ENCODE measurements at places on chromosomes 12 and 14.

GRCh38 chr12:49687941-49688340, 19.3 kb downstream of the FMNL3 start:
- no peak for DNase-seq

- no peak for DNase-seq
Observed at GRCh38 chr14:56193347-56193746, 75.1 kb downstream of the PELI2 start.

DNA sequence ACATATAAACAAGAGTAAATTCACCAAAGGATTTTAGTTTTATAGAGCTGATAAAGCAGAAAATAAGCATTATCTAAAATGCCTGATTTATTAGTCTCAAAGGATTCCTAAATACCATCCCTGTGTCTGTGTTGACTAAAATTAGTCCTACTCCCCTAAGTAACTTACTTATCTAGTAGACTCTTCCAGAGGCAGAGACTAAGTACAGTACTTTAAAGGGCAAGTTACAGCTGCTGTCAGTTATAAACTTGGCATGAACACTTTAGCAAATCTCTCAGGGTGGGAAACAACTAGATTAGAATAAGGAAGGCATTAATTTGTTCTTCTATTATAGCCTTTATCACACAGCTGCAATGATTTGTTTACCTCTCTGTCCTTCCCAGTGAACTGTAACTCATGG, 46.0 kb downstream of the ATP2B1 start:
- no peak for DNase-seq

DNA sequence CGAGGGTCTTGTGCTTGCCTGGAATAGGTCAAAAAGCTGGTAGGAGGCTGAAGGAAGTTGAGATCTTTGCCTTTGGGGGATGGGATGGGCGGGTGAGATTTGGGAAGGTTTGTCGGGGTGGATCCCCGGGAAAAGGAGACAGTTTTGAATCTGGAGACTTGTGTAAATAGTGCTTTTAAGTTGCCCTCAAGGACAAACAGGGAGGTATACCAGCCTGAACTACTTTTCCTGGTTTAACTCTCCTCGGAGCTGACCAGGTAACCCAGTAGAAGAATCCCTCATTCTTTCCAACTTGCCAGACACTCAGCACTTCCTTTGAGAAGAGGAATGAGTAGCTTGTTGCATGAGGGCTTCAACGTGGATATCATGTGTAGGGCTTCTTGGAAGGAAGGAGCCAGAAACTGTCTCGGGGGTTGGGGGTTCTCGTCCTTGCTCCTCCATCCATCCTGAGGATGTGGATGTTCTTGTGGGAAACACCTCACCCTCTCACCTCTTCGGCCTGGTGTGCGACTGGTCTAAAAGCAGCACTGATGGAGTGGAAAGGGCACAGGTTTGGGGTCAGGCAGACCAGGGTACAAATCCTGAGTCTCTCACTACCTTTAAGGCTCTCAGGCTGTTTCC, 1.9 kb downstream of the TEAD4 start:
- DNase-seq, result no peak

DNA sequence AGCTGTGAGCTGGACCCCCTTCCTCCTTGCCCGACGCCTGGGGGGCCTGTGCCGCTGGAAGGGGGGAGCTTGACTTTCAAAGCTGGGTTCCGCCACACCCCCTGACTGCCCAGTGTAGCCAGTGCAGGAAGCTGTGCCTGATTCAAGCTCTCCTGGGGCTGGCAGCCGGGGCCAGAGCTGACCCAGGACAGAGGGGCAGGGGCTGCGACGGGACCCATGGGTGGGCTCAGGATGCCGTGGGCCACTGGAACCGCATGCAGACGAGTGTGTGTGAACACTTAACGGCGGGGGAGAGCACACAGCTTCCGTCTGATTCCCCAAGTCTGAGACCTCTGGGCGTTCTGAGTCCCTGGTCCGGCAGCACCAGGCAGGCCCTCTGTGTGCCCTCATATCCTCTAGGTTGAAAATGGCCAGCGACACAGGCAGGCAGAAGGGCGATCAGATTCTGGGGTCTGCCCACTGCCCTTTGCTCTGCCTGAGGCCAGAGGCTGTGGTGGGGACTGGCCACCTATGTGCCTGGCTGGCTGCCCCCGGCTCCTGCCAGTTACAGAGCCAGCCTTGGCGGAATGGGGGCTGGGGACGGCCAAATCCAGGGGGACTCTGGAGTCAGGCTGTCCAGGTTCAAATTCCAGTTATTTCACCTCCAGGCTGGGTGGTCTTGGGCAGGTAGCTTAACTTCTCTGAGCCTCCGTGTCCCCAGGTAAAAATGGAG, 54.0 kb downstream of the CYP46A1 start:
- DNase-seq, result no peak

- no peak for DNase-seq
Observed at GRCh38 chr12:103810111-103810510, 30.9 kb downstream of the NT5DC3 start.

DNA sequence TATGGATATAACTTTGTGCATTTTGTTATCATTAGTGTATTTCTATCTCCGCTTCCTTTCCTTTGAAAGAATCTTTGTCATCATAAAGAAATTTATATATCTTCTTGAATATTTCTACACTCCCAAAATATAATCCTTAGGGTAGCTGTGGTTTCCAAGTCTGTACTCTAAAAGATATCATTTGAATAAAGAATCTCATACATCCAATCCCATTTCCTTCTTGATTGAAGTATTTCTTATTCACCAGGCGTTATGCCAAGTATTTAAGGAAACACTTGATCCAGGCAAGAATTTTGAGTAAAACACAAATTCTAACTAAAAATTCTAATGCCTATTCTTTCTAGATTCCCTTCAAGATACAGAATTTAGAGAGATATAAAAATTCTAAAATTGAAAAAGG, 821.8 kb downstream of the GALC start:
- no peak for DNase-seq

DNA sequence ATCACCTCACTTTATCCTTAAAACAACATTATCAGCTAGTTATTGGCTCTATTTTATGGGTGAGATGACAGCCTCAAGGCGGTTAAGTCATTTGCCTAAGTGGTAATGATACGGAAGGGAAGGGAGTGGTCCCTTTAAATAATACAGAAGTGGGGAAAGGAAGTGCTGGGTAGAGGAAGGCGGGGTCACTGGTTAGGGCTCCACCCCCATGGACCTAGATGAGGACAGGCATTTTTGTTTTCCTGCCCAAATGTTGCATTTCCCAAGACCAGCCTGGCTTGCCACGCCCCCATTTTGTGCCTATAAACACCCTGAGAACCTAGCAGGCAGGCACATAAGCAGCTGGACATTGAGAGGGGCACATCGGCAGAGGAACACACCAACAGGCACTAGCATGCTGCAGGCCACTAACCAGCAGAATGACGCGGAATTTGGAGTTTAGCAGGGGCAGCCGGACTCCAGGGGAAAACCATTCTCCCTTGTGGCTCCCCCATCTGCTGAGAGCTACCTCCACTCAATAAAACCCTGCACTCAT, 100.9 kb downstream of the EPS8 start:
- DNase-seq, result no peak

DNA sequence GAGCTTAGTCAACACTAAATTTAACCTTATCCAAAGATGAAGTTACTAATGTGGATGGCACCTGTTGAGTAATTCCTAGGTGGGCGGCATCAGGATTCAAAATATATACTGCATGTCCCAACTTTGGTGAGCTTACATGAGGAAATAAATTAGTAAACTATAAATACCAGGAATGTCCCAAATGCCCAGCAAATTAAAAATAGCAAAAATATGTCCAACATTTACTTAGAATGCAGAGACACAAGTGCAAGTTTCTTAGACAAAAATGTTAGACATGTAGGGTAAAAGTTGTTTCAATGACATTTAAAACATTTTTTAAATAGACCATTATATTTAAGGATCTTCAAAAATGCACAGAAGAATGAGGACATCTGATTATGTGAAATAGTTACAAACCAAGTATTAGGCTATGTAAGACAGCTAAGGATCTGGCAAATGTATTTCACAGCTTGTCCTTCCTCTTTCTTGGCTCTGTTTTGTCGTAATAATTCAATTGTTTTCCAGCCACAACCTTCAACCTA, 115.9 kb downstream of the NAV3 start:
- no peak for DNase-seq

- DNase-seq, result no peak
Observed at GRCh38 chr12:50005175-50005574, 20.1 kb downstream of the RACGAP1 start.

DNA sequence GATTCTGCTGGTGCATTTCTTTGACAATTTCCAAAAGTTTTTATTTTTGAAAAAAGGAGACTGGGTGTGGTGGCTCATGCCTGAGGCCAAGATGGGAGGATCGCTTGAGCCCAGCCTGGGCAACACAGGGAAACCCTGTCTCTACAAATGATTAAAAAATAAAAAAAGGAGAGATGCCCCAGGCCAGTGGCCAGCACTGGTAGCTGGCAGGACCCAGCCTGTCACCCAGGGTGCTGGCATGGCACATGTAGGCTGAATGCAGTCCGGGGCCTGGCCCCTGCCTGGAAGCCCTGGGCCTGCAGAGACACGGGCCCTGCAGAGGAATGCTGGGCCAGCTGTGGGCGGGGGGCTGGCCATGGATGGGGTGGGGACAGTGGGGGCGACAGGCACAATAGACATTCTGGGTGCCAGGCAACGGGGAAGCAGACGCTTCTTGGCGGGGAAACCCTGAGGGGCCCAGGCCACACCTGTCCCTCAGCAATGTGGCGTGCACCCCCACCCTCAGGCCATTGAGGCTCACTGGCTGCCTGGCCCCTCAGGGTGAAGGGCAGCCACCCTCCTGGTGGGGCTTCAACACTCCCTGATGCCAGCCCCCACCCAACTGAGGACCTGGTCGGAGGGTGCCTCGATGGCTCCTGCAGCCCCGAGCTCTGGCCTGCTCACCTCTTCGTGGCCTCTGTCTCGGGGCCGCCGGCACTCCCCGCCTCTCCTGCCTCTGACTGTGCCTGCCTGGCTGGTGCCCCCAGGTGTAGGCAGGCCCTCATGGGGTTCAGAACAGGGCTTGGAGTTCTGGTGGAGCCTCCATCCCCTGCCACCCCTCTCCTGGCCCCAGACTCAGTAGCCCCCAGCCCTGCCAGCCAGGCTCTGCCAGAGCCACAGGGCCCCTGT, 12.1 kb downstream of the TRMT61A start:
- no peak for DNase-seq

DNA sequence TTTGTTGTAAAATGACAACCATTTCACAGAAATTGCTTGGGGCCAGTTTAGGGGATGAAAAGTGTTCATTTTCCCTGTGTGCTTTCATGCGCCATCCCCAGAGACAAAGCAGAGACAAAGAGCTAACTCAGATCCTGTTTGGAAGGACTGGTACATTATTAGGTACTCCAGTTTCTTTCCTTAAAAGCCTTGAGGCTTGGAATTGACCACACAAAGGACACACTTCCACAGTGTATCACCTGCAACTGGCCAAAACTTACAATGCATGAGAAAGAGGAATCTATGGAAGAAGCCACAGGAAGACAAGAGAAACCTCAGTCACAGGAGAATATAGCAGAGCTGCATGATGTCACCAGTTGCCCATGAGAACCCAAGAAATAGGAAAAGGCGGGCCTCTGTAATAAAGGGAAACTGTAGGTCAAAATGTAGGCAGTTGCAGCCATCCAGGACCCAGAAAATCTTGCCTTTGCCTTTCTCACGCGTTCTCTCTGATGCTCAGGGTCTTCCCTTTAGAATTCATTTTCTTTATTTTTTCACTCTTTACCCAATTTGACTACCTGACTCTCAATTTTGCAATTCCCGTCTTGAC, 339.0 kb downstream of the RMST start:
- no peak for DNase-seq

DNA sequence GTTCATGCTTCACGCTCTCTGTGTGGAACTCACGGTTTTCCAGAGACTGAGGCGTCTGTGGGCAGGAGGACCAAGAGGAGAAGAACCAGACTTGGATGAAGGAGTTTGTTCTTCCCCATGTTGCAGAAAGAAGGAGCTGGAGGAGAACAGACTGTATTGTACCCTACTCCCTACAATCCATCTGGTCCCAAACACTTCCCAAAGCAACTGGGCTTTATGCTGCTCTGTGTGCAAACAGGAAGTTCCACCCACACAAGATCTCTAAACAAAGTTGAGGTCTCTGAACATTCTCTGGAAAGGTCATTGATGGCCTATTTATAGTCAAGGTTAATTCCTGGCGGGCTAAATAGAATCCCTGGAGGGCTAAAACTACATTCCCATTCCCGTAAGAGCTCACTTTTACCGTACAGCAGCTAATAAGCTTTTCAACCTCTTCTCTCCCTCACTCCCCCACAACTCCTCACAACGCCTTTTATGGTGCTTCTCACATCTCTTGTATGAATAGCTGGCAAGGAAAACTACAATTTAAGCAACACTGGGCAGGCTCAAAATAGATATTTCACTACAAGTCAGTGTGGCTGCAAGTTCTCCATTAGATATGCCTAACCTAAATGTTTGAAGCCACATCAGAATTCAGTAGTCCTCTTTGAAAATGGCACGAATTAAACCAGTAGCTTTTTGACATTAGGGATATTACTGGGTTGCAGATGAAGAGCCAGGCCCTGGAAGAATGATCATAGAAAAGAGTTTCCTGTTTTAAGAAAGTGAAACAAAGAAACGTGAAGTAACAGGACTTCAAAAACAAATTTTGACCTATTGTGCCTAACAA, at the start of gene A2M:
A2M (minus strand) TSS at position 189 of the 829 bp plus-strand sequence; CDS start at position 119, 70 bp downstream.
- DNase-seq, result no peak

GRCh38 chr12:113002155-113002554, 23.8 kb downstream of the OAS2 start:
- no peak for DNase-seq

GRCh38 chr12:114638790-114639435, 45.1 kb downstream of the TBX3 start:
- DNase-seq, result no peak

DNA sequence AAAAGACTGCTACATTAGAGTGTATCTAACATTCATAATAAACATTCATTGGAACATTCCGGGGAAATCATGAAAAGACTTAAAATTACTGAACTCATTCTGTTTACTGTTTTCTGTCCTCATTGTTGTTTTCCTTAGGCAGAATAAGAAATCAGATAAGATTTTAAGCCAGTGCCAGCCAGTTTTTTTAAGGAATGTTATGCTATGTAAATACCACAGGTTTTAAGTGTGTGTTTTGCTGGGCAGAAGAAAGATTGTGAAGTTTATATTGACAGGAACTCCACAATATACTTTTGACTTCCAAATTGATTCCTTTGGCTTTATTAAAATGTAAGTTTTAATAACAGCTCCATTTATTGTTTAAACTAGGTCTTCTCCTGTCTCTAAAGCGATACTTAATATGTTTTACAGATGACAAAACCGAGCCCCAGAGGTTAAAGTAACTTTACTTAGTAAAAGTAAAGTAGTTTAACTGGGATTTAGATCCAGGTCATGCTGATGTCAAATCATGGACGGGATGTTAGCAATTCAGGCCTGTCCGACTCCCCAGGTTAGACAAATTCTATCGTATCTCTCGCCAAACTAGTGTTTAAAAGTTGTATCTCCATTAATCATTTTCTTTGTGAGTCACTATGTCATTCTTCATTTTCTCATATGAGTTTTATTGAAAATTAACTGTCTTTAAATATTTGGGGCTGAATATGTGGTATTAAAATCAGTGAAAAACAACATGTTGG, 1.7 kb downstream of the LARP4 start:
- no peak for DNase-seq

GRCh38 chr12:107903341-107904061, 129.0 kb downstream of the ASCL4 start:
- DNase-seq, result no peak

All from 8988T (cell line).